ENCODE measurements at places on chromosomes 3 and 15.

- no peak for DNase-seq
These were observed 142.9 kb upstream of the BFSP2 start for GRCh38 chr3:133256787-133257483.

- DNase-seq, result no peak
These were observed at the start of gene TMIE for GRCh38 chr3:46701181-46701939. TMIE (plus strand) TSS chr3:46701392; CDS start chr3:46701488, 96 bp downstream.

GRCh38 chr15:77985931-77986480 is 91.5 kb downstream of the TBC1D2B start:
- no peak for DNase-seq

- no peak for DNase-seq
These were observed 81.6 kb upstream of the CHMP2B start for GRCh38 chr3:87145553-87145952.

- DNase-seq, result no peak
These were observed 216.2 kb downstream of the ABHD5 start for GRCh38 chr3:43906849-43907507.

- no peak for DNase-seq
These were observed 336.0 kb upstream of the TRIM42 start for GRCh38 chr3:140341817-140342403.

- DNase-seq, result no peak
These were observed 86.9 kb downstream of the DCLK3 start for GRCh38 chr3:36677331-36678007.

GRCh38 chr15:47861111-47861903 is 144.0 kb downstream of the SEMA6D start:
- no peak for DNase-seq

DNA sequence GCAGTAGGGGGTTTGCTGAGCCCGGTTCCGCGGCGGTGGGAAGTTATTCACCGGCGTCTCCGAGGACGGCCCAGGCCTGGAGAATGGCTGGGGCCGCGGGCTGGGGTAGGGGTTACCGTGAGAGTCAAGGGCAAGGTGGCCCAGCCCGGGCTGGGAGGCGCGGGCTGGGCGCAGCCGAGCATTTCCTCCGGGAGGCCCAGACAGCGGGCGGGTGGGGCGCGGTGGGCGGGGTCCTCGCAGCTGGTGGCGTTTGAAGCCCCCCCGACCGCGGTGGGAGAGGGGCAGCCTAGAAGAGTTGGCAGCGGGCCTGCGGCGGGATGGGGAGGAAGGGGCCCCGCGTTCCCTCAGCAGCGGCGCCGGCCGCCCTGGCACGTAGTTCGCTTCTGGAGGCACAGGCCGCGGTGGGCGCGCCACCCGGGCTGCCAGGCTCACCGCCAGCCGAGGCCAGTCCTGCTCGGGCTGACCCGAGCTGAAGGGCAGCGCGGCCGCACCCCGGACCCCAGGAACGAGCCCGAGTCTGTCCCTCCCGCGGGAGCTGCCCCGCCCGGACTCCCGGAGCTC is 960 bp upstream of the KLF13 start:
- no peak for DNase-seq

- no peak for DNase-seq
These were observed 27.1 kb downstream of the ITPR1 start for GRCh38 chr3:4520033-4520816.

- no peak for DNase-seq
These were observed 161.8 kb upstream of the BFSP2 start for GRCh38 chr3:133238015-133238414.

DNA sequence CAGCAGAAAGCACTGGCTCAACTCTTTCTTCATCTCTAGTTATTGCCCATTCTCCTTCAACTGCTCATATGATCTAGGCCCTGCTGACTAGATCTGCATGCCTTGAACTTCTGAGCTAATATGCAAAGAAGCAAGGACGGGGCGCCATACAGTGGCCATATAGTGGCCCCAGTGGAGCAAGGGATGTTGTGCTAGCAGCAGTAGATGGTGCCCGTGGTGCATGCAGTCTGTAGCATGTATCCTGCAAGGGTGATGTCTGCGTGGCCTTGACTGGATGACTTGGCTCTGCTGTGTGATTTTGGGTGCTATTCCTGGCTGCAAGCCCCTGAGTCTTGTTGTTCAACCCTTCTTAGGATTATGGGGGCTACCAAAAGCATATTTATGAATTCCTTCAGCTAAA is 12.2 kb upstream of the NMD3 start:
- DNase-seq, result no peak

- no peak for DNase-seq
These were observed 52.0 kb downstream of the CD86 start for GRCh38 chr3:122107171-122107570.
